ENCODE measurements at places on chromosomes 6 and 20. TPM values are rescaled to one million over a fixed set of nuclear protein-coding genes. Genes with fewer than 3 reads are reported as not detected.

Gene TRIM15
- total RNA-seq = not detected

Gene RIPK1
- total RNA-seq = 22.5 TPM

Gene NFATC2
- total RNA-seq = 0.65 TPM

Gene PCK1
- total RNA-seq = not detected

Gene OR2B6
- not detected for total RNA-seq

Gene NRSN1
- not detected for total RNA-seq

Gene NTSR1
- 0.65 TPM for total RNA-seq

Gene SNX9
- total RNA-seq = 33.6 TPM

Gene MLN
- total RNA-seq = not detected

Gene HNF4A
- not detected for total RNA-seq

Gene PTK7
- 42.9 TPM for total RNA-seq

Gene FAM162B
- total RNA-seq = 0.30 TPM

Gene LRRC73
- 0.32 TPM for total RNA-seq

Gene KCNB1
- under 0.01 TPM for total RNA-seq

Gene TFAP2C
- total RNA-seq = not detected

Gene PAX1
- total RNA-seq = not detected

Gene ZBP1
- not detected for total RNA-seq

Gene NOX3
- total RNA-seq = not detected

Gene LAMA2
- 43.3 TPM for total RNA-seq

Gene NNAT
- total RNA-seq = under 0.01 TPM

Gene FOXQ1
- total RNA-seq = not detected

Gene TNFRSF6B
- 41.5 TPM for total RNA-seq

Gene FILIP1
- total RNA-seq = 16.2 TPM

Gene CASP8AP2
- 18.2 TPM for total RNA-seq

Gene ZMYND8
- 25.3 TPM for total RNA-seq

Gene SFTA2
- total RNA-seq = not detected

Gene ZKSCAN4
- 4.7 TPM for total RNA-seq

Gene CFAP61
- total RNA-seq = not detected

Gene SERINC3
- total RNA-seq = 69.6 TPM

Gene FABP7
- not detected for total RNA-seq

Gene CYP39A1
- 0.15 TPM for total RNA-seq

Gene RTN4IP1
- 6.5 TPM for total RNA-seq

Gene RAB44
- not detected for total RNA-seq

Gene TMEM181
- total RNA-seq = 52.6 TPM

Gene ZSWIM1
- 3.2 TPM for total RNA-seq

Gene TMEM170B
- 3.6 TPM for total RNA-seq

Gene LST1
- not detected for total RNA-seq

Gene SLC22A2
- total RNA-seq = not detected

Gene DCDC2
- 0.15 TPM for total RNA-seq

Gene HSPA1L
- 0.76 TPM for total RNA-seq

Gene TPD52L1
- 2.3 TPM for total RNA-seq

Gene SEL1L2
- total RNA-seq = not detected

Gene NHSL1
- 22.7 TPM for total RNA-seq

Gene LTB
- 3.2 TPM for total RNA-seq

Gene BMP7
- total RNA-seq = not detected

Gene SLA2
- total RNA-seq = not detected

Gene NHLRC1
- 2.6 TPM for total RNA-seq

Gene PTCHD4
- total RNA-seq = 2.9 TPM

Gene EPHA7
- total RNA-seq = 0.97 TPM

Gene MAP7
- total RNA-seq = 0.32 TPM

Gene BPIFB2
- not detected for total RNA-seq

Gene DEFB114
- not detected for total RNA-seq

Gene CPNE5
- 4.6 TPM for total RNA-seq

Gene ENPP4
- total RNA-seq = 9.9 TPM

Gene EYS
- total RNA-seq = 0.32 TPM

Gene CGA
- total RNA-seq = not detected

Gene C6orf163
- total RNA-seq = 0.32 TPM

Gene CTCFL
- not detected for total RNA-seq

Gene RFX6
- not detected for total RNA-seq
